ENCODE measurements at places on chromosomes 2 and 18.

DNA sequence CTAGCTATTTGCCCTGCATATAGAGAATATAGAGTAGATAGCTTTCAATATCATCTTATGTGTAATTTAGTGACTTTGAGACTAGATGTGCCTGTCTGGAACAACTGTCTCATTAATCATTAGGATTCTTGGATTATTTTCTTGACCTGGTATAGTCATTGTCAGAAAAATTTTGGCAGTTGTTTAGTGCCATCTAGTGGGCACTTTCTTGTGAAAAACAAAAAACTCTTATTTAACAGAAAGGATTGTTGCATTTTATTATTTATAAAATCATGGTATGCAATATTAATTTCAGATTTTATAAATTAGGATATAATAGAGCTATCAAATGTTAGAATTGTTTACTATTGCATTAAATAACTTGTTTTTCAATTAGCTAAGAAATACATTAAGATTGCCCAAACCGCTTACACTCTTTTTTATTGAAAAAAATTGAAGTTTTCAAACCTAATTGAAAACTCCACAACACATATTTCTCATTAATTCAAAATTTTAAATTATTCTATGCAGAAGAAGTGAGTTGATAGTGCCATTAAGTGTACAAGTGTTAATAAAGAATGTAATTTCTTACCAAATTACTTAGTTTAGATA lies 80.3 kb downstream of the DYNAP start:
- DNase-seq = peak; percentile 30

DNA sequence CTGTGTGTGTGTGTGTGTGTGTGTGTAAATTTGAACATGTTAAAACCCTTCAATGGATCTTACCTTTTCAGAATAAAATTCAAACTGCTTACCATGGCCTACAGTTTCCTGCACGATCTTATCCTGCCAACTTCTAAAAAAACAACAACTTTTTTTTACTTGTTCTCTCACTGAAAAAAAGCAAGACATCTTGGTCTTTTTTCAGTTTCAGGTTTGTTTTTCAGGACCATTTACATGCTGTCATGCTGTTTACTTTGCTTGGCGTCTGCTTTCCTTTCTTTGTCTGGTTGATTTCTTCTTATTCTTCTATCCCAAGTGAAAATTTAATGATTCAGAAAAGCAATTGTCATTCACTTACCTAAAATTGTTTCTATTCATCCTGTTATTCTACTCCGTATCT lies 286.3 kb upstream of the TMEFF2 start:
- no peak for DNase-seq

DNA sequence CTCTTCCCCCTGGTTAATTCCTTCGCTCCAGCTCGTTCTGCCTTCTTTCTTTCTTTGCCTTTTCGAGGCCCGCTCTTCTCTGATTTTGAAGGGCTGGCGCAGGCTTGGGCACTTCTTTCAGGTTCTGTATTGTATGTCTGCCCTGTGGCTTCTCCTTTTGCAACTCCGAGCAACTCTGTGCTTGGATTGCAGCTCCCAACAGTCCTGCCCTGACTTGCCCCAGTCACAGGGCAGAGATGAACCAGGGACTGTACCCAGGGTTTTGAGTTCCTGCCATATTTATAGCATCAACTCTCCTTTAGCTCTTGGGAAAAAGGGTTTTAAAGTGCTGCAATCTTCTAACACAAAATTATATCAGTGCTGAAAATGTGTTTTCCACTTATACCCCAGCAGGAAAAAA lies 31.1 kb upstream of the CD8A start:
- DNase-seq = no peak

DNA sequence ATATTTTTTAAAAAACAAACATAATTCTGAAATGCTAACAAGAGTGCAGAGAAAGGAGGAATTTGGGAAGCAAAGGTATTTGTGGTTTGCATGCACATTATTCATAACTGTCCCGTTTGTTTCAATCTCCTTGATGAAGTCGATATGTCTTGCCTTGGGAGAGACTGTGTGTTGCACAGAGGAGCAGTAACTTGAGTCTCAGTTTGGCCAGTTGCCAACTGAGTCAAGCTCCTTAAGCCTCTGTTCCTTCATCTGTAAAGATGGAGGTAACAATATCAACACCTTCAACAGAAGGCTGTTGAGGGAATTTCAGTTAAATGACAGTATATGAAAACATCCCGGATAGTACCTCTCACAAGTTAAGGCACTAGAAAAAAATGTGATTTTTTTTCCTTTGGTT lies 226.2 kb downstream of the ASXL3 start:
- no peak for DNase-seq

GRCh38 chr2:102184568-102184967 lies 2.3 kb upstream of the IL1RL2 start:
- DNase-seq = no peak

DNA sequence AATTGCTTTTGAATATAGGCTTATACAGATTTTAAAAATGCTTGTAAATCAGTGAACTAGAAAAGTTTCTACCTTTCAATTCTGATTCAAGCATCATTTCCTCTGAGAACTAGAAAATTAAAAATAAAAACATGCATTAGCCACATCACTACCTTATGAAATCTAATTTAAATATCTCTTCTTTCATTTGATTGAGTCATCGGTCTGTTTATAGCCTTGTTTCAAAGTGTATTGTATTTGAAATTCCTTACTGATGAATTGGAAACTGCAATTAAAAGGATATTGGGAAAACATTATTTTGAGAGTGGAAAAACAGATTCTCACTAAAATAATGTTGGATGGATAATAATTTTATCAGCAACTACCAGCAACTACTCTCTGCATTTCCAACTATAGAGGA lies 717.7 kb upstream of the FAM98A start:
- no peak for DNase-seq

- no peak for DNase-seq
These were observed 87.6 kb downstream of the ACKR3 start for GRCh38 chr2:236657215-236657614.

DNA sequence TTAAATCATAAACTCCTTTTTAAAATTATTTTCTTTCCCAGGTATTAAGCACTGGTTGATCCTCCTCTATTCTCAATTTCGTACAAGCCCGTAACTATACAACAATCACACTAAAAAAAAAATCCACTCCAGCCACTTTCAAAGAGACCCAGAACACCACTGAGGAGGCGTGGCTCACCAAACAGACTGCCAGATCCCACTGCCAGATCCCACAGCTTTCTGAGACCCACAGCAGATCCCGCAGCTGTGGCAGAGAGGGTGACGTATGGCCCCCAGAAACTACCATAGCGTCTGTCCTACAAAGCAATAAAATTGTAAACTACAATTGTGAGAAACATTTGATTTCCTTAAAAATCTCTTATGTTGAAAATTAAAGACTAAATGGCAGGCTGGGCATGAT lies 230.7 kb upstream of the PXDN start:
- DNase-seq = no peak

- peak; percentile 17 for DNase-seq
These were observed 79.6 kb downstream of the MIB1 start for GRCh38 chr18:21820033-21820810.

DNA sequence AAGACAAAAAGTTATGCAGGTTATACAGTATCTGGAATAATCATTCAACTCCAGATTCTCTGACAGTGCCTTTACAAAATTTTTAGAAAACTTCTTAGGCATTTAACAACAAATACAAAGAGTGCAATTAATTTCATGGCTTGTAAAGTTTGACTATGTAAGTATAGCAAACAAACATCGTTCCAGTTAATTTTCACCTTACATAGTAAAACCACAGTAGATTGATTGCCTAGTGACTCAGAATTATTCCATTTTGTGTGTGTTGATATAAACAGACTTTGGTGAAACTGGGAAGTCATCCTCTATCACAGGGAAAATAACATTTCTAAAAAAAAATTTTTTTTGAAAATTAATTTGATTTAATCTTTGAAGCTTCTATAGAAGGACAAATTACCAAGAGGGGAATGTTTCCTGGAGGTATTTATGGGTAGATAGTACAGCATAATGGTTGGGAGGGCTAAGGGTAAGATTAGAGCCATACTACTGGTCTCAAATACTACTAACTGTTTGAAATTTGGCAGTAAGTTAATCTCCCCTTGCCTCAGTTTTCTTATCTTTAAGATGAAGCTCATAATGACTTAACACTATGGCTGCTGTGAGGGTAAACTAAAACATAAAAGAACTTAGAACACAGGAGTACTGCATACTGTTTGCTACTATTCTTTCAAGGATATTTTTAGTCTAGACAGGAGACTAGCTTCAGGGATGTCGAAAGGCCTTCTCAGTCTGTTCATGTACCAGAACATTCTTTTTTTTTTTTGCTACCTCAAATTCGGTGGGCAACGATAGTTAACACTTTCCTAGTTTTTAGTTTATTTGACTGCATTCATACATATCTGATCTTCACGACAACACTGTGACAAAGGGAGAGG lies 19.6 kb downstream of the NDUFAF7 start:
- DNase-seq = no peak

GRCh38 chr2:148817210-148817708 lies 57.8 kb upstream of the KIF5C start:
- no peak for DNase-seq

GRCh38 chr2:71235930-71236587 lies 9.2 kb upstream of the PAIP2B start:
- DNase-seq = no peak

GRCh38 chr2:143150287-143150686 lies 21.1 kb downstream of the ARHGAP15 start:
- no peak for DNase-seq

- peak; percentile 82 for DNase-seq
These were observed at the start of gene ZEB2 for GRCh38 chr2:144519934-144520731. TSS of gene ZEB2 (minus strand) at chr2:144520119. CDS start at chr2:144517350, 2,769 bp downstream.

- peak; percentile 51 for DNase-seq
These were observed 164.3 kb downstream of the BCL2 start for GRCh38 chr18:63155169-63155852.

GRCh38 chr2:157995117-157995516 lies 106.6 kb upstream of the UPP2 start:
- DNase-seq = no peak

DNA sequence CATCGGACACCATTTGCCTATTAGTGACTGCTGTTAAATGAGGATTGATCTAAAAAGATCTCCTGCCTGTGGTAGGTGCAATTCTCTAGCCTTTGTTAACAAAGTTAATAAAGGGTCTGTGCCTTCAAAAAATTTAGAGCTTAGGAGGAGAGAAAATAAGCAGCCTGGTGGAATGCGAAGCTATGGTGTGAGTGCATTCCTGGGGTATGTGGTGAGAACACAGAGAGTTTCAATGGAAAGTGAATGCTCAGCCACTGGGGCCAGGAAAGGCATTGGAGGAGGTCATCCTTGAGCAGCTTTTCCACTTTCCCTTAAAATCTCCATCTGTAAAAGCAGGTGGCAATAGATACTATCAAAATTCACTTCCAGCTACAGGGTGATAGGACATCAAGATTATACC lies 331.2 kb upstream of the LRATD1 start:
- DNase-seq = no peak

- no peak for DNase-seq
These were observed 59.3 kb downstream of the ARMC9 start for GRCh38 chr2:231257763-231258162.

DNA sequence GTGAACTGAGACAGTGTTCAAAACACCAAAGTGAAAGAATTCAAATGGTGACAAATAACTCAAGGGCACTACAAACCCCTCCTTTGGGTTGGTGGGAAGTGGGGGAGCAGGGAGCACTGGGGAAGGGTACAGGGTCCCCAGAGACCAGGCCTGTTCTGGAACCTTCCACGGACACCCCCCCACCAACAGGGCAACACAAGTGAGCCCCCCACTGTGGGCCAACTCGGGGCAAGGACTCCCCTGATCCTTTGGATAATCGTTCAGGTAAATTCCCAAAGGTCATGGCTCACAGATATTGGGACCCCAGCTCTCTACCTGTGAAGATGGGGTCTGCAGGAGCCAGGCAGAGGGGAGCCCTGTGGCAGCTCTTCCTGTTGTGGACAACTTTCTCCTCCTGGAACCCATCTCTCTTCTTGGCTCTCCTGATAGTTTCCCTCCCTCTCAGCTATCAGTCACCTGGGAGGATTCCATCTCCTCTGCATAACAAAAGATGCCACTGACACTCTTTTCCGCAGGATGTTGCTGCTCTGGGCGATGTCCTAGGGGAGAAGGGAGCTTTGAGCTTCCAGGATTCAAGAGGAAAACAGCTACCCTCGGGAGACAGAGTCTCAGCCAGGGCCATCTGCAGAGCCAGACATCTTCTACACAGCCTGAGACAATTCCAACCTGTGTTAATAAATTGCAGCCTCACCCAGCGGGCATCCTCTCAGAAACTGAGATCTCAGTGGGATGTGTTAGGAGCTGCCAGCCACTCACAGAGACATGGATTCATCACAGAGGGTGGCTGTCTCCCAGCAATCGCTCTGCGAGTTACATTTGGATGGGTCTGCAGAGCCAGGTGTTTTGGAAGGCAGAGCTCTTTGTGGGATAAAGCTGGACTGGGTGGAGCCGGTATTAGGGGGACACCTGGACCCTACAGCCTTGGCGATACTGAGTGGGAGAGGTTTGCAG lies 35.4 kb downstream of the MBP start:
- DNase-seq = no peak

DNA sequence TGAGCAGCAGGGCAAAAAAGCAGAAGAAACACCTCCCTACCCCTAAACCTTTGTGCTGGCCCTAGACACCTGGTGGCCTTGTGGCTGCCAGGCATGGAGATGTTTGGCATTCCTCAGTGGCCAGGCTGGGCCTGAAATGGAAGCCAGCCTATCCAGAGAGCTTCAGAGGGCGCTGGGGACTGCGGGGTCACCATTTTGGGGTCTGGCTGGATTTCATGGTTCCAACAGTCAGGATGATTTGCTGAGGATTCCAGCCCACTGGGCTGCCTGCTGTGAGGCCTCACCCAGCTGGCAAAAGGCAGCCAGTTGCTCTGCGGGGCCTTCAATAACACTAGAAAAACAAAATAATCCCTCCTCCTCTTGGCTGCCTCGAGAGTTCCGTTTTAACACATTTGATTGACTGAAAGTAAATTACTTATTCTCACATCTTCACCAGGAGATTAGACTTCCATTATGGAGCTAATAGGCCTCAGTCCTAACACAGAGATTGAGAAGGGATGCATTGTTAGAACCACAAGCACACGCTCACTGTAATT lies 154.1 kb downstream of the EN1 start:
- no peak for DNase-seq

- DNase-seq = no peak
These were observed 9.4 kb downstream of the INPP4A start for GRCh38 chr2:98454073-98454472.

GRCh38 chr2:138654146-138654545 lies 126.0 kb downstream of the NXPH2 start:
- no peak for DNase-seq

DNA sequence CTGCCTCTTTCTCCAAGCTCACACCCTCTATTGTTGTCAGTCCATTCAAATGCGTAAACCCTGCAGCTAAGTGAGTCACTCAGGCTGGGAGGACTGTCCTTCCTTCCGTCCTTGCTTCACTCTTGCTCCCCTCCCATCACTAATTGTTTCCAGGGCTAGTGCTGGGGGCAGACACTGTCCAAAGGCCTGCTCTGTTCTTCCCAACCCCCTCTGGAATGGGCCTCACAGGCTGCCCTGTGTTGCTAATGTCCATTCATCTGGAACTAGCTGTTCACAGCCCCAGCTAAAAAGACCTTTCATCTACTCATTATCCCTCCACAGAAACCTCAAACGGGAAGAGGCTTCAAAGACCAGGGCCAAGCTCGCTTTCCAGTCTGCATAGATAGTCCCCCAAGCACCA lies 31.9 kb upstream of the NRP2 start:
- no peak for DNase-seq

GRCh38 chr2:12762976-12763375 lies 46.2 kb downstream of the TRIB2 start:
- no peak for DNase-seq

GRCh38 chr2:63346411-63346810 lies 241.9 kb downstream of the WDPCP start:
- DNase-seq = no peak

All from NCI-H460 (cell line).